ENCODE measurements at places on chromosomes 5 and 9.

- DNase-seq, result no peak
These were observed 6.8 kb downstream of the SPOCK1 start for GRCh38 chr5:137492331-137492730.

GRCh38 chr9:26308328-26308727, 584.3 kb downstream of the CAAP1 start:
- DNase-seq, result no peak

DNA sequence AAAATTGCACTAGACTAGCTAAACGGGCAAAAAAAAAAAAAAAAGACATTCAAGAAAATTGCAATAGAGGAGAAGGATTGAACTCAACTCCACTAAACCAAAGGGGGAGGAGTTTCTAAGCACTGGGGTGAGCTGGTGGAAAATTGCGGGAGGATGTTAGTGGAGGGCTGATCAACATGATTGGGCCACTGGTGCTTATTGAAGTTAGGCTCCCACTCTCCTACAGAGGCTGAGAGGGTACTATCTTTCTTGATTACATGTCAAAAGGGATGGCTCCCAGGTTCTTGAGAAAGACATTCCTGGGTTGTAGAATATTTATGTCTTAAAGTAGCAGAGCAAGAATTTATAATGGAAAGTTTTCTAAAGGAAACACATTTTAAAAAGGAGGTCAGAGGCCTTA, 38.0 kb downstream of the CAMK4 start:
- no peak for DNase-seq

- DNase-seq, result no peak
These were observed 303.9 kb downstream of the DOCK8 start for GRCh38 chr9:518540-518939.

DNA sequence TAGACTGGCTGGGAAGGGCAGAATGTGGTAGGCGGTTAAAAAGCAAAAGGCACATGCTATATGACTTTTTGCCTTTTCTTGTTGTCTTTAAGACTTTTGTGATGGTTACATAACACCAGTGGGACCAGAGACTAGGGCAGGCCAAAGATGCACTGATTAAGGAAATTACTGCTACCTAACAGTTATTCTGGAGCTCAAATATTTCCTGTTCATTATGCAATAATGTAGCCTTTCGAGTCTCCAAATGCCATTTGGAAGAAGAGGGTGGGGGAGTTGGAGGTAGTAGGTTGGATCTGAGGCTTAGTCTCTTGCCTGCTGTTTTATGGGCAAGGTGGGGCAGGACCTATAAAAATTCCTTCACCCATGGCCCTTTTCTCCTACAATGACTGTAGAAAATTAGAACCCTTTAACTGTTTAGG, 51.7 kb downstream of the SH3GL2 start:
- DNase-seq, result no peak

Data from retina (tissue), 1 donor.